NCI-H1105 (cell line): ENCODE measurements at places on chromosomes 2 and 18.
A peak's percentile ranks its signal among the peaks of the same experiment; 100 is the strongest.

DNA sequence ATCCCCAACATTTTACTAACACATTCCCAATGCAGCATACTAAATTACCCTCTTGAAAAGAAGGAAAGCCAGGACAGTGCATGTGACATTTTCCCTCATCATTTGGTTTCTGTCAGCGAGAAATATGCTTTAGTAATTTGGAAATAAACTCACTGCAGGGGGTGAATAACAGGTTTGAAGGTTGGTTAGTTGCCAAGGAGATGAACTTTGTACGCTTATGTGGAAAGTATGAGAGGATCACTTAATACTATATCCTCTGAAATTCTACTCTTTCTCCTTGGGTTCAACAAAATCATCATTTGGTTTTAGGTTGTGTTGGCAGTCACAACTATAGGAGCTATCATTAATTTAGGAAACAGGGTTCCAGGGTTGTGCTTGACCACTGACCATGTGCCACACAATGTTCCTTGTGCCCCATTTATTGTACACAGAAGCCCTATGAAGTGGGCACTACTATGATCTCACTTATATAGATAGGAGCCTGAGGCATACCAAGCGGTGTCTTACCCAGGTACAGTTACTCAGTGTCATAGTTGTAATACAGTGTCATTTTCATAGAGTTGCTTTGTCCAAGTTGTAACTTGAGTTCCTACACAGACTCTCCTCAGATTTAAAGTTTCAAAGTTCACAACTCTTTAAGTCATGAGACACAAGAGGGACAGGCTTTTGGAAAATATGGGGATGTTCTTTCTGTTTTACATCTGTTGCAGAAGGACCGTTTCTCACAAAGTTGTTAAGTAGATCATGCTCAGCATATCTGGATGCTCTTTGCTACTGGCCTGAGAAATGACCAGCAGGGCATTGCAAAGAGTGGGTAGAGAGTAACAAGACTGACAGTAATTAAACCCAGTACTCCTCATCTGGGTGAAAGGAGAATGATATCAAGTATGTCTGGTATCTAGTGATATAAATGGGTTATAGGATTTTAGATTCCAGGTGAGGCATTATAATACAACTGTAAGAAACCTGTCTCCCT, 91.8 kb downstream of the MAP4K4 start:
- no peak for DNase-seq

GRCh38 chr18:55422456-55423180, 165.4 kb downstream of the TCF4 start:
- peak; percentile 66 for DNase-seq

- no peak for DNase-seq
Measured at GRCh38 chr2:43758739-43759138, 15.1 kb upstream of the DYNC2LI1 start.

DNA sequence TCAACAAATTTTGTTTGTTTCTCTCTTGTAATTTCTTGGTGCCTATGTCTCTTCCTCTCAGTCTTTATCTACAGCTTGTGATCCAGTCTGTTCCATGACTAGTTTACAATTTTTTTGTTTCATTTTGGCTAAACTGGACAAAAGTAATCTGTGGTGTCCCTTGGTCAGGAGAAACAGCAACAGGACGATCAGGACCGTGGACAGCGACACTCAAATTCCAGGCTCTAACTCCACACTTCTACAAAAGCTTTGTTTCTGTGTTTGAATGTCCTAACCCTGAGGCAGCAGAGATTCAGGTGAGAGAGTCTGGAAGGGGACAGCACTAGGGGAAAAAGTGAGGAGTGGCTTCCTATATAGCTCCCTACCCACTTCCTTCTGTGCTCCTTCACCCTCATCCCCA, 593.3 kb upstream of the FANCL start:
- DNase-seq = no peak

- DNase-seq = no peak
Measured at GRCh38 chr2:206530727-206531126, 87.4 kb downstream of the ADAM23 start.

- DNase-seq = no peak
Measured at GRCh38 chr2:101560780-101561315, 85.9 kb upstream of the RFX8 start.

DNA sequence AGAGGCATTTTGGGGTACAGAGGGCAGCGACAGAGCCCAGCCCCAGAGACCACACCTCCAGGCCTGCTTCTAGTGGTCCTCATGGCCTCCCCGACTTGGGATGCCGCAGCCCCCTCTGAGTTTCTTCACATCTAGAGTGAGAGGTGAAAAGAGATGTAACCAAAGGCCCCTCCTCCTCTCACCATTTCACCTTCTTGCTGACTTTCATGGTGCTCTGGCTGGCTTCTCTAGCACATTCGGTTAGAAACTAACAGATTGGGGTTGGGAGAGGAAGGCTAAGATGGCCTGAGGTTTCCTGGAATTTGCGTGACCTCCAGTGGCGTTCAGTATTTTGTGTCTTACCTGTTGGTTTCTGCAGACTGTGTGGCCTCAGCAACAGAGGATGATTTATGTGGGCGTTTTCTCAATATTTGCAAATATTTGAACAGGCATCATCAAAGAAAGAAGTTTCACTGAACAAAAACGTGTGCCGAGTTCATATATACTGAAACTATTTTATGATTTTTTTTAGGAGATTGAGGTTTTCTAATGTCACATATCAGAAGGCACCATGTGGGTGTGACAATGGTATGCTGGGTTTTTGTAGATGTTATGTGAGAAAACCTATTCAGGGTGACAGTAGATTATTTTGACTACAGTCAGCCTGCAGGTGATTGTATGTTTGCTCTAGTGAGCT, 69.9 kb upstream of the BCL2L11 start:
- DNase-seq = no peak

- DNase-seq = no peak
Measured at GRCh38 chr2:147110317-147110716, 734.5 kb upstream of the ACVR2A start.

GRCh38 chr2:207474863-207475485, 54.8 kb upstream of the CREB1 start:
- peak; percentile 37 for DNase-seq

- DNase-seq = no peak
Measured at GRCh38 chr2:88074854-88075292, 7.2 kb downstream of the SMYD1 start.

DNA sequence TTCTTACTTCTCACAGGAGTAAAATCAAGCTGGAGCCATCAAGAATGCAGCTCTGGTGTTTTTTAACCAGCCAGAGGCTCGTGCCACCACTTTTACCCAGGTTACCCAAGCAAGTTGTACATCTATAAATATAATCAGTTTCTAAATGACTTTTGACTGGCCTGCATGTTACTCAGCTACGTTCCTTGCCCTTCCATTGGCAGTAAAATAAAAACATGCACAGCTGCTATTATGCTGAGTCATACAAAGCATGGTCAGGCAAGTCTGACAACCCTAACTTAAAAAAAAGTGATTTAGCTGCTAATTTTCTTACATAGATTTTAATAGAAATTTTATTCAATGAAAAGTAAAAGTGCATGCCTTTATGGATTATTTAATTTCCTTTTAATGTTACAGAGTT, 111.7 kb upstream of the CSRNP3 start:
- DNase-seq = no peak

DNA sequence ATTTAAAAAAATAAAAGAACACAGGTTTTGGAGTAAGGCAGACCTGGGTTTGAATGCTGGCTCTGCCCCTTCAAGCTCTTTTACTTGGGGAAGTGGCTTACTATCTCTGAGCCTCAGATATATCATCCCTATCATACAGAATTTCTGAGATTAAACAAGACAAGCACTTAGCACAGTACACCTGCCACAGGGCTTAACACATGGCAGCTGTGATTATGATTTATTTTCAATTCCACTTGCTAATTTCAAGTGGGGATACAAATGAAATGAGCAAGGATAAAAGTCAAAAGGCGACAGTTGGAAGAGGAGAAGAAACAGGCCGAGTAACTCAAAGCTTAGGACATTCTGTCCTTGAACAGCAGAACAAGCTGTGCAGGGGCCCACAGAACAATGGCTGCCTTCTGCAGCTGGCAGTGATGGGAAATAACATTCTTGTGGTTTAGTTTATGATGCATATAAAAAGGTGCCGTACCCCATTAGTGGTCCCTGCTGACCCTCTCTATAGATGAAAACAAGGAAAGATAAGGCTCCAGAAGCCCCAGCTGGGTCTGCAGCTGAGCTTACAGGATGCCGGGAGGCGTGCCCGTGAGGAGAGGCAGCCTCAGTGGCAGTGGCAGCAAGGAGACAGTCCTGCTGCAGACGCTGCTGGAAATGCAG, 45.3 kb downstream of the KIF3C start:
- peak; percentile 11 for DNase-seq

DNA sequence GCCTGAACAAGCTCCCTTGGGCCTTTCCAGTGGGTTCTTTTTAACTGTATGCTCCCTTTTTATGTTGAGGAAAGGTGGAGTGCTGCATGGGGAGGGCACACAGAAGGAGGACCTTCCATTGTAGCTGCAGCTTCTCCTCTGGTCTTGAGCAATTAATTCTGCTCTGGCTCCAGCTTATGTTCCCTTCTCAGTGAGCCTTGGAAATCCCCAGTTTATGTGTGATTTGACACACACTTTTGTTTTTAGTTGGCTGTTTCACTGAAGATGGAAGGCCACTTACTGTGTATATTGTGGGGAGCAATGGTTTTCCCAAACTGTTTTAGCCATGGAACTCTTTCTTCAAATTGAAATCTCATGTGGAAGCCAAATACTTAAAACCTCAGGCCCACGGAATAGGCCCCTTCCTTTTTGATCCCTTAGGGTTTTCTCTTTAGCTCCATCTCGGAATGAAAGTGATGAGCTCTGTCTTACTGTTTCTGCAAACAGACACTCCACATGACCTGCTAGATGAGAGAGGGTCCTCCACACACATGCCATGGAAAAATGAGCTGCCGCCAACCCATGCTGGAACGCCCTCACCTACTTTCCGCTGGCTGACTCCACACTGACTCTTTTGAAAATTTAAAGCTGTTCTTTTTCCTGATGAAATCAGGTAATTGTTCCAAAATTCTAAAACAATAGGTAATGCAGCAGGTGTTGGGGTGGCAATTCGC, 280.9 kb upstream of the SIX2 start:
- DNase-seq = no peak

- DNase-seq = no peak
Measured at GRCh38 chr2:27054721-27055120, 3.3 kb downstream of the AGBL5 start.

GRCh38 chr2:100365434-100365833, 43.1 kb upstream of the LONRF2 start:
- DNase-seq = peak; percentile 87

- DNase-seq = no peak
Measured at GRCh38 chr2:107248932-107249331, 363.0 kb upstream of the ST6GAL2 start.

- no peak for DNase-seq
Measured at GRCh38 chr2:2706306-2706705, 375.2 kb upstream of the MYT1L start.

DNA sequence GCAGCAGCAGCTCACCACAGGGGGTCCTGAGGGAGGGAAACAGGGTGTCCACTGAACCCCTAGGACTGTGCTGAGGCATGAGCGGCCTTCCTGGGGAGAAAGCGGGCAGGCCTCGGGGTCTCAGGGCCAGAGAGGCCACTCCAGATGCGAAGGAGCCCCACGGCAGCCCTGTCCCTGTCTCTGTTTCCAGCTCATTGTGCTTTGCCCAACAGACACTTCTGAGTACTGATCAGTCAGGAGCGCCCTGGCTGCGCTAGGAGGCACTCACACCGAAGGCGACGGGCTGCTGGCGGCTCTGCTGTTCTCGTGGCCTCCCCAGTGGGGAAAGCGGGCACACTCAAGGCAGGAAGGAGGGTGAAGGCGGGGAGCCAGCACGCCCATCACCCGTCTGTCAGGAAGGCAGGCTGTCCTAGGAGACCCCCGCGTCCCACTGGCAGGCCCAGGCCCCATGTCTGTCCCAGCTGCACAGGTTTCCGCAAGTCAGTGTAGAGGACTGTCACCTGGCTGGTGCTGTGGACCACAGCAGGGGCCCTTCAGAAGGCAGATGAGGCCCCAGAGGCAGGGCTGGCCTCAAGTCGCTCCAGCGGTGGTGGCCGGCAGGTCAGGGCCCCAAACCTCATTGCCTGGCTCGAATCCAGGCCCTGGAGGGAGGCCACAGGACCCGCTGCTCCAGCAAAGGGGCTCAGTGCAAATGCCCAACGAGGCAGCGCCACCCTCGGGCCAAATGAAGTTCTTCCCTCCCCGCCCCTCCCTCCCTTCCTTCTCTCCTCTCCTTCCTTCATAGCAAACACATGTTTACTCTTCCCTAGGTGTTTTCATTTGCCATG, 6.8 kb downstream of the ESPNL start:
- DNase-seq = no peak

DNA sequence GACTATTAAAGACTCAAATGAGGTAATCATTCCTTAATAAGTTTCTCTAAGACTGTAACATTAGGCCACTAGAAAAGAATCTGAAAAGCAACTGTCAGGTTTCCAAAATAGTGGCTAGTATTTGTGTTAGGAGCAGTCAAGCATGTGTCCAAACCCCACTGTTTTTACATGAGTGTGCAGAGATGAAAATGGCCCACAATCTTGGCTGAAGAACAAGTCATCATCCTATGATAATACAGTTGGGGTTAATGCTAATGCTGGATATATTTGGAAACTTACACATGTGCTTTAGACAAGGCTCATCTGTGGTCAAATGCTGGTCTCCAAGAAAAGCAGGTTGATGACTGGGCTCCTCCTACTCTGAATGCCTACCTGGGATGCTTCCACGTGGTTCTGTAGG, 73.6 kb downstream of the MAIP1 start:
- DNase-seq = no peak

GRCh38 chr2:101307950-101308431, 510 bp downstream of the RNF149 start:
- no peak for DNase-seq

DNA sequence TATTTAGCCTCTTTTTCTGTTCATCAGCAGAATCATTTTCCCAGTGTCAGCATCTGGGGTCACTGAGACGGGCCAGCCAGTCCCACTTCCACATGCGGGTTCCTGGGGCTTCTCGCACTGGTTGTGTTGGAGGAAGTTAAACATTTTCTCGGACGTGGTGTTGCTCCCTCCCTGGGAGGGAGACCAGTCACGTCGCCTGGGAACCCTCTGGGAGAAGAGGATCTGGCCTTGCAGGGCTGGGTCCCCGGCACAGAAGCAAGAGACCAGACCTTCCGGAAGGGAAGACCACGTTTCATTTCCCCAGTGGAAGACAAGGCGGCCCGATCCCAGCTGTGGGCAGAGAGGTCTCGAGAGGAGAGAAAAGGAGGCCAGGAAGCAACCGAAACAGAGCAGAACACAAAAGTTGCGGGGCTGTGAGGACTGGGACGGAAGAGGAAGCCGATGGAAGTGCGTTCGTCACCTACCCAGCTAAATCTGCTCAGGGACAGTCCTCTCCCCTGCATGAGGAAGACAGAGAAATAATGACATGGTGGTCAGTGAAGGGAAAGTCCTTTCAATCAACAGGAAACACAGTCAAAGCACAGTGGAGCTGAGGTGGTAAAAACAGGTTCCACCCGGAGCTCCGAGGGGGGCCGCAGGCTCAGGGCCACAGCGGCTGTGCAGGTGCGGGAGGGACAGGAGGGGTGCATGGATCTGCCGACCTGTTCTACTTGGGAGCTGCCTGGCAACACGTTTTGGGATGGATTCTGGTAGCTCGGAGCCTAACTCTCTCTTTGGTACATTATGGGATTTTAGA, 144.4 kb downstream of the MBP start:
- DNase-seq = no peak

- no peak for DNase-seq
Measured at GRCh38 chr2:19035238-19035637, 323.2 kb downstream of the OSR1 start.

- no peak for DNase-seq
Measured at GRCh38 chr2:18464913-18465312, 95.5 kb downstream of the RDH14 start.
